Activated T-helper 1 cell treated with anti-CD3 and anti-CD28 coated beads, Interleukin-12 subunit alpha, Interleukin-12 subunit beta, Interleukin-2, Interleukin-4 antibody, amounts not matched to agents 30 ng/mL and 10 ng/mL and 1 ng/mL, durations not matched to agents 14 hours and 24 hours and 36 hours (primary cell): ENCODE measurements at places on chromosomes 11 and 22. TPM values are rescaled to one million over a fixed set of nuclear protein-coding genes. Genes with fewer than 3 reads are reported as not detected.

DNA sequence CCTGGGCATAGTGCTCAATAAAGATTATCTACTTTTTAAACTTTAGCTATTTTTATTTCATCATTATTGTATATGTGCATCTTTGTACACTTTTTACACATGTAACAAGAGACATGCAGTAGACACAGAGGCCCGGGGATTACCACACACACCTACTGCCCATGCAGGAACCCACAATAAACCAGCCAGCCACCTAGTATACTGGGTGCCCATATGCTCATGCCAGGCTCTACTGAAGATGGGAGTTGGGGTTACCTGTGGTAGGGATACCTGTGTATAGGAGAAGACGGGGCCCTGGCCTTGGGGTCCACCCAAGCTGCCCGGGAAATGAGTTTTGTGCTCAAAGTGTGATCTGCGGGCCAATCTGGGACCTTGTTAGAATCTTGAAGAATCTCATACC is 31.2 kb upstream of the P2RY2 start:
- no peak for DNase-seq

The LAYN gene
- total RNA-seq = 7.5 and 8.0 TPM in 2 replicates

- no peak for DNase-seq
Observed at GRCh38 chr11:69467196-69467595, 14.3 kb upstream of the LINC01488 start.

The IGF2 gene
- 1.2 and 1.5 TPM in 2 replicates for total RNA-seq

DNA sequence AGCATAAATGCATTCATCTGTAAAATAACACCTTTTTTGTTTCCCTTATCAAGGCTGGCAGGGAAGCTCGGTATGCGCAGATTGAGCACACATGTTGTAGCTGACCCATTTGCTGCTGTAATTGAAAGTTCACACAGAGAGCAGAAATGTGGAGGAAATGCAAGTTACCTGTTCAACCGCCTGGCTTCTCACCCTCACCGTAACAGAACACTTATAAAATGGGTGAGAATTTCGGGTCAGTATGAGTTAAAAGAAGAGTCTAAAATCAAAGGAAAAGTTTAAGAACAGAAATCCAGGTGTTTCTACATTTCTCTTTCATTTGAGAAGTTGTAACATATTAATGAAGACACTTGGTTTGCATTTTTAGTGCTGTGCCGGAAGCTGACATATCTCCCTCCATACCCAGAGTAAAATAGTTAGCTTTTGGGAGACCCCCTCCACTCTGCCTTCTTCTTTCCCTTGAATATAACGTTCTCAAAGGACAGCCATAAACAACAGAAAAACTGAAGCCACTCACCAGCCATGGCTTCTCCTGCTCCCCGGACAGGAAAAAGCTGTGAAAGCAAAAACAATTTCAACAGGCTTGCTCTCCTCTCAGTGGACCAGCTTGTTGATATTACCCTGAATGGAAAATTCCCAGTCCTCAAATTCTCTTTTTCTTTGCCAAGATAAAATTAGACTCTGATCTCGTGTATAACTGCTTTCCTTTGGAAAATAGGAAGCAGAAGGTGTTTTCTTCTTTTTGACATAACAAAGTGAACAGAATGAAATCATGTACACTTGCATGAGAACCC is at the start of gene CASP12:
TSS of gene CASP12 (minus strand) at position 570 of the 794 bp plus-strand sequence.
- DNase-seq = no peak

- no peak for DNase-seq
Observed at GRCh38 chr11:97140885-97141494, 751.2 kb downstream of the JRKL start.

The OR8D4 gene
- total RNA-seq = not detected in 2 replicates

- DNase-seq = no peak
Observed at GRCh38 chr22:28817919-28818859, 17.8 kb upstream of the XBP1 start.

GRCh38 chr22:36027579-36027934 is 1.1 kb downstream of the RBFOX2 start:
- no peak for DNase-seq

GRCh38 chr11:89493431-89493830 is 2.3 kb upstream of the NOX4 start:
- DNase-seq = no peak

DNA sequence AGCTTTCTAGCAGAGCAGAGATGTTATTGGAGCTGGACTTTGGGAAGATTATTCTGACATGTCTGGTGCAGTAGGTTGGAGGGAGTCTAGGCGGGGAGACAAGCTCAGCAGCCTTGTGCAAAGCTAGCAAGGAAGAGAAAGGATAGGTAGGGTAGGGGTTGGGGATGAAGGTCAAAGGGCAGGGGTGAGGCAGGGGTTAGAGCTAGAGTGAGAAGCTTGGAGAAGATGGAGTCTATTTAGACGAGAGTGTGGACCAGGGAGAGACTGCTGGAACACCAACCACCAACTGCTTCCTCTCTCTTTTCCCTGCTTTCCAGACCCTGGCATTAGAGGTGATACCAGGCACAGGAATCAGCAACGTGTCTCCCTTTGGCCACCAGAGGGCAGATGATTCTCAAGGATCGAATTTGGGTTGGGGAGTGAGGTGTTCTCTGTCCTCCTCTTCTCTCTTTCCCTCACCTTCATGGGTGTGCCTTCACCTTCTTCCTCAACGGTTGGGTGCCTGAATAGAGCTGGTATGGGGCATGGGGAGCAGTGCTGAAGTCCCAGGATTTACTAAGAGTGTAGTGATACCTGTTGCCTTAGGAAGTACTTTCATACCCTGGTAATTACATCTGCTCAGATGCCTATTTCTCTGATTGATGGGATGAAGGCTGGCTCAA is 1.8 kb upstream of the MARK2 start:
- peak; percentile 66 for DNase-seq

The CTTN gene
- 51.4 and 53.7 TPM in 2 replicates for total RNA-seq

- no peak for DNase-seq
Observed at GRCh38 chr22:33188326-33188725, 130.1 kb upstream of the SYN3 start.

The CDKN1C gene
- total RNA-seq = 3.1 and 3.9 TPM in 2 replicates

- DNase-seq = no peak
Observed at GRCh38 chr11:135074397-135074998, 662.5 kb upstream of the B3GAT1 start.

The TRMU gene
- 81.0 and 85.5 TPM in 2 replicates for total RNA-seq

The GPR83 gene
- 0.15 TPM in 1 of 2 replicates, not detected in the other for total RNA-seq

The LMO1 gene
- total RNA-seq = not detected in 2 replicates
